ENCODE measurements at places on chromosomes 6 and 20. TPM values are rescaled to one million over a fixed set of nuclear protein-coding genes. Genes with fewer than 3 reads are reported as not detected.

GRCh38 chr6:82270881-82271635, 23.5 kb upstream of the IBTK start:
- DNase-seq, result no peak

- no peak for DNase-seq
Measured at GRCh38 chr6:23969344-23969743, 156.7 kb upstream of the NRSN1 start.

DNA sequence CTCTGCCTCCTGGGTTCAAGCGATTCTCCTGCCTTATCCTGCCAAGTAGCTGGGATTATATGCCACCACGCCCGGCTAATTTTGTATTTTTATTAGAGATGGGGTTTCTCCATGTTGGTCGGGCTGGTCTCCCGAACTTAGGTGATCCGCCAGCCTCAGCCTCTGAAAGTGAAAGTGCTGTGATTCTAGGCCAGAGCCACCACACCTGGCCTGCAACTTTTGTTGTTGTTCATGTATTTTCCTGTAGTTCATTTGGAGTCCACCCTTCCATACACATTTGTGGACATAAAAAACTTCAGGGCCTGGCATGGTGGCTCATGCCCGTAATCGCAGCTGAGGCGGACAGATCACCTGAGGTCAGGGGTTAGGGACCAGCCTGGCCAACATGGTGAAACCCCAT, 14.5 kb downstream of the HSPA1B start:
- no peak for DNase-seq

DNA sequence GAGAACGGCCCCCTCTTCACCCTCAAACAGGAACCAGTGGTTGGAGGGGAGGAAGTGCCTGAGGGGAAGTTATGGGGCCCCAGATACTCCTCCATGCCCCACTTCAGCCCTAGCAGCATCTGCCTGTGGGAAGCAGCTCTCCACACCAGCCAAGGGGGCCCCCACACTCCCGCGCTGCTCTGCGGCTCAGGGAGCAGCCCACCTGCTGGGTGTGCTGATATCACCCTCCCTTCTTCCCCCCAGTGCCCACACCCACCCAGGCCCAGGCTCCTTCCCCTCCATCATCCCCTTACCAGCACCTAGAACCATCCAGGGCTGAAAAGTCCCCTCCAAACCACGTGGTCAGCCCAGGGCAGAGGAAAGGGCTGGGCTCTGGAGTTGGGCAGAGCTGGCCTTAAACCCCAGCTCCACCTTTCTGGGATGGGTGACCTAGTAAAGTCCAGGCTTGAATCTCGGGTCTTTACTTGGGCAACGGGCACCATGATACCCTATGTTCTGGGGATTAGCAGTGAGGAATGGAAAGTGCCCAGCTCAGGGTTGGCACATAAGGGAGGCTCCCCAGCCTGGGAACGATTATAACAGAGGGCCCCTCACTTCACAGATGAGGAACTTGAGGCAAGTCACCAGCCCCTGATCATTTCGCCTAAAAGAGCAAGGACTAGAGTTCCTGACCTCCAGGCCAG, 663 bp downstream of the LST1 start:
- DNase-seq, result no peak

Gene FAM162B
- not detected for total RNA-seq

Data from SJSA1 (cell line).